ENCODE measurements at places on chromosomes 16 and 17.

DNA sequence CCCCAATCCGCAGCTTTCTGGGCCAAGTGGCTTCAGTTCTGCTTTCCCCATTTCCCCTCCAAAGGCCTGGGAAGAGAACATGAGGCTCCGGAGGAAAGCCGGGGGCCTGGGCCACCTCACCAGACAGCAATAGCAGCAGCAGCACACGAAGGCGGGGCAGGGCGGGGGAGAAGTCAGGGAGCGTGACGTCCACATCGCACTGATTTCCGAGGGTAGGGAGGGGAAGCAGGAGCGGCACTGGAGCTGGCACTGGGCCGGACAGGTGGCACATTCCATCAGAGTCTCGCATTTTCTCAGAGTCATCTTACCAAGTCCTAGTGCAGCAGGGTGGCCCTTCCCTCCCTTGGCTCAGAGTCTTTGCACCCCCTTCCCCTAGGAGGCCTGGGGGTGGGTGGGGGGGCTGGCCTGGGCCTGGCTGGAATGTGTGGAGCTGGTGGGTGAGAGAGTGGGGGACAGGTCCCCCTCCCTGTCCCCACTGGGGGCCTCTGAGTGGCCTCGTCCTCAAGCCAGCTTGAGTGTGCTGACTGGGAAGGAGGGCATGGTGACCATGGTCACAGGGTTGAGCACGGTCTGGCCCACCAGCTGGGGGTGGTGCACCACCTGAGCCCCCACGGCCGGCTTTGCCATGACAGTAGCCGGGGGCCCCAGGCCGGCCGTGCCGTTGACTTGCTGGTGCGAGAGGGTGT lies 14.3 kb downstream of the MNT start:
- DNase-seq = no peak

- no peak for DNase-seq
These were observed 164.5 kb downstream of the PRKCA start for GRCh38 chr17:66466840-66467367.

DNA sequence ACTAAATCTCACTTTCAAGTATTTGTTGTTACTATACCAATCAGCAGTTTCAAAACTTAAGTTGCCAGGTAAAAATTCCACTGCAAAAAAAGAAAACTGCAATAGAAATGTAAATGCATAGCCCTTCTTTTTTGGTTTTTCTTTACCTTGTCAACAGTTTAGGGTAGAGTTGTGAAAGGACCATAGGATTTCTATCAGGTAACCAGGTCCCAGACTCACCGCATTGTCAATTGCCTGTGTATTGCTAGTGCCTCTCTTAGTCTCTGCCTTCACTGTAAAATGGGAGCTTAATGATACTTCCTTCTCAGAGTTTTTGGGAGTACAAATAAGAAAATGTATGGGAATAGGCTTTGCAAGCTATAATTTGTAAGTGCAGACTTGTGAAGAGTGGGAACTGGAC lies 145.0 kb downstream of the FTO start:
- no peak for DNase-seq

GRCh38 chr17:4645642-4646041 lies 4.2 kb upstream of the ALOX15 start:
- DNase-seq = no peak

DNA sequence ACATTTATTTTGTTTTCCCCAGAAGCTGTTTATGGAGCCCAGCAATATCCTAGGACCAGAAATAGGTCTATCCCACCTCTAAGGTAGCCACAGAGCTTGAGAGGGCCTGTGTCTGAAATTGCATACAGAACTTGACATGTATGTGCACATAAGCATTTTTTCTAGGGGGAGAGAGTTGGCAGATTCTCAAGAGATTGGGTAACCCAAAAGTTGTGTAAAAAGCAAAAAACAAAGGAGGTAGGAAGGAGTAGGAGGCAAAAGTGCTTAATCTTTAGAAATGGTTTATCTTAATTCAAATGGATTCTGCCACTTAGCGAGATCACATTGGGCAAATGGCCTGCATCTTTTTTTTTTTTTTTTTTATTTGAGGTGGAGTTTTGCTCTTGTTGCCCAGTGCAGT lies 3.5 kb downstream of the PLK1 start:
- no peak for DNase-seq

DNA sequence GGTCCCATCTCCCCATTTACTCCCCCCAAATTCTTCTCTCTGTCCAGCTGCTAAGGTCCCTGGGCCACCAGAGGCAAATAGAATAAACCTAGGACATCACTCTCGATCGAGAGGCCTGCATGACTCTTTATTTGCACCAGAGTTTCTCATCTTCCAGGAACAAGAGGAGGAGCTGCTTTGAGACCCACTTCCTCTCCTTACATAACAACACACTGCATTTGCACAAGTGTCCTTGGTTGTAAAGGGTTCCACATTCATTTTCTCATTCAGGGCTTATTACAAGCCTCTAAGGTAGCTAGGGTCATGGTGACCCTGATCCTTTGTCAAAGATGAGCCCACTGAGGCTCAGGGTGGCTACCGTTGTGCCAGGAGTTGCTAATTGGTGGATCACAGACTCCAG lies 38.1 kb upstream of the RHOT1 start:
- no peak for DNase-seq

DNA sequence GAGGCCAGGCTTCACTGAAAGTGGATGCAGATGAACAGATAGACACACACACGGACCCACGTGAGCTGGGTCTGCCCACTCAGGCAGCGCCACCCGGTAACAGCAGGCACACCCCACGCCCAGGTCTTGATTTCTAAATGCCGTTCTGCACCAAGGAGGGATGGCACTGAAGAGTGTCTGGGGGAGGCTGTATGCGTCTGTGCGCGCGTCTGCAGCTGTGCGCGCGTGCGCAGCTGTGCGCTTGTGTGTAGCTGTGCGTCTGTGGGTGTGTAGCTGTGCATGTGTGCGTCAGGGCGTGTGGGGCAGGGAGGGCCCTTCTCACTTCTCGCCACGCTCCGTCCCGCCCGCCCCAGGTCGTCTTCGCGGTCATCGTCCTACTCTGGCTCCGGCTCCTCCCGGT lies 15.5 kb upstream of the IL17C start:
- no peak for DNase-seq

- DNase-seq = no peak
These were observed 73.0 kb downstream of the ANKRD11 start for GRCh38 chr16:89417352-89417751.

GRCh38 chr17:37432671-37433070 lies 26.0 kb downstream of the TADA2A start:
- DNase-seq = no peak

- no peak for DNase-seq
These were observed 4.6 kb upstream of the COL1A1 start for GRCh38 chr17:50205963-50206505.

- no peak for DNase-seq
These were observed 47.2 kb downstream of the SRL start for GRCh38 chr16:4194661-4195060.

All from stimulated activated CD8-positive, alpha-beta memory T cell treated with anti-CD3 and anti-CD28 coated beads, Interleukin-7, amount 100 ng/mL, for 1 hour (primary cell).